Effector memory CD4-positive, alpha-beta T cell (primary cell): ENCODE measurements at places on chromosomes 11 and 22.

DNA sequence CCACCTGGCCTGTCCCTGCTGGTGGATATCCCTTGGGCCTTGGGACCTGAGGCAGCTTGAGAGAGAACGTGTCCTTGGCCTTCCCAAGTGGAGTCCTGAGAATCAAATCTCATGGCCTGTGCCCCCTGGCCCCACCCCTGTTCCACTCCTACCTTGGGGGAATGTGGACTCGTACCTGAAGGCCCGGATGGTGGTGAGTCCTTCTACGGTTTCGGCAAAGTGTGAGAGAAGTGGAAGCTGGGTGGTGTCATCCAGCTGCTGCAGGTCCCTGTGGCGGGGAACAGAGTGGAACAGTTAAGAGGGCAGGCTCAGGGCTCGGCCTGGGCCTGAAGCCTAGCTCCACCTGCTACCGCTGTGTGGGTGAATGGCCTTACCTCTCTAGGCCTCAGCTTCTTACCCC, 14.0 kb upstream of the KCNJ11 start:
- no peak for DNase-seq

- DNase-seq: no peak
Observed at GRCh38 chr11:37394236-37394870, 796.3 kb upstream of the RAG2 start.

- no peak for DNase-seq
Observed at GRCh38 chr22:47294222-47294532, 531.7 kb downstream of the TBC1D22A start.

DNA sequence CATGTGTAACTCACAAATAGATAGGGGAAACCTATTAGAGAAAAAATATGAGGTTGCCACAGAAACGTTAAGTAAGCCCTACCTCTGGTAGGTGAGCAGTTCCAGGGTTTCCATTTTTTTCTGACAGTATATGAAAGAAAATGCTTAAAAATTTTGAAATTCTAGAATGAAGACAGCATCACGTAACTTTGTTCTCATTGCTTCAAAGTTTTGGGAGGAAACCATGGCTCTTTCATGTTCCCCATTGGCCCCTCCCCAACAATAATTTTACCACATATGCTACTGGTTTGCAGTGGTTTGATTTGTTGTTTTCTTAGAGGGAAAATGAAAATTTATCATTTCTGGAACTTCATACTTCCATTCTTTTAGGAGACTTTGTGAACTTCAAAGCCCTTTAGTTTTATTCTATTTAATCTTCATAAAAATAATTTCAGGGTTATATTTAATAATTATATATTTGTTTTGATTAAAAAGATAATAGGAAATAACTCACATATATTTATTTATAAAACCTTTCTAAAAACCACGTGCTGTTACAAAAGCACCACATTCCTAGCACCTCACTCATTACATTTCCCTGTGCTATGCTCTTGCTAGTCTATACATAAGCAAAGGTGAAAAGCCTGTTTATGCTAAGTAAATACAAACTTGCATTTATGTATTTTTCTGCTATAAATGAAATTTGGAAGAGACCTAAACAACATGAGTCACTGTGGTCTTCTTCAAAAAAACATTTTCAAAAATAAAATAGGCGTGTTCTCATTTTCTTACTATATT, 113.4 kb downstream of the CASP12 start:
- no peak for DNase-seq

DNA sequence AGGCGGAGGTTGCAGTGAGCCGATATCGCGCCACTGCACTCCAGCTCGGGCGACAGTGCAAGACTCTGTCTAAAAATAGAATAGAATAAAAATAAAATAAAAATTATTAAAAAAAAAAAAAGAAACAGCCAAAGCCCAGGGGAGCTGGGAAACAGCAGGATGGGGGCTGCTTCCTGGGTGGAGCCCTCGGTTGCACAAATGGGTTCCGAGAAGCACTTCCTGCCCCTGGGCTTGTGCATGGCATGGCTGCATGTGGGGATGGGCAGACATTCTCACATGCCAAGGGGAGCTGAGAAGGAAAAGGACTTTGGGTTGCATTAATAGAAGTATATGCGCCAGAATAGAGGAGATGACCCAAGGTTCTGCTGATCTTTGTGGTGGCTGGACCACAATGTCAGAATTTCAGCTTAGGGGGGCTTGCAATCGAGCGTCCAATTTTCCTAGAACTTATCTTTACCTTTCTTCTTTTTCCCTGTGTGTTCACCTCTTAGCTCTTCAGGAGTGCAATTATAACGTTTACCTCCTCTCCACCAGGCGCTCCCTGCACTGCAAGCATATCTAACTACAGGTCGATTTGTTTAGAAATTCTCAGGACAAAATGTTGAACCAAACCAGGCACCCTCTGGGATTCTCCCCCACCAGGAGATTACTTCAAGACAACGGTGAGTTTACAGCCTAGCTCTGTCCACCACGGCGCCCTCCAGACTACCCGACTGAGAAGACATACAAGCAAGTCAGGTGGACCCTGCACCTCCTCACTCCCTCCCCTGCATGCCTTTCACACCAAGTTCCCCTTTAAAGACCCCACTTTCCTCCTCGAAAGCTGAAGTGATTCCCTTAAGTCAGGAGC, 53.2 kb downstream of the SHISAL1 start:
- DNase-seq: no peak

DNA sequence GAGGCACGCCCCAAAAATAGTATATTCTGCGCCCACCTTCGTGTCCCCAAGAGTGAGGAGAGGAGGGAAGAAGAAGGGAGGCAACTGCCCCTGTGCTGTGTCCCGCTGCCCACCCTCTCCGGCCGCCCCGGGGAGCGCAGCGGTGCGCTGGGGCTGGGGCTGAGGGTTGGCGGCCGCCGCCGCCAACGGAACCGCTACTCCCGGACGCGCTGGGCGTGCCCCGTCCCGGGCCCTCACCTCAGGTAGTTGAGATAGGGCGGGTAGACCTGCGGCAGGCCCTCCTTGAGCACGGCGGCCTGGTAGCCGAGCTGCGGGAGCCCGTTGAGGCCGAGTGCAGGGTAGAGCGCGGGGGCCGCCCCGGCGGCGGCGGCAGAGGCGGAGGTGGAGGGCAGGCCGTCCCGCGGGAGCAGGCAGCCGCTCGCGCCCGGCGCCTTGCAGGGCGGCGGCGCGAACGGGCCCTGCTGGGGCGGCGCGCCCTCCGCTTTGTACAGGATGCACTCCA, 2.4 kb downstream of the PGR start:
- no peak for DNase-seq

GRCh38 chr11:61885166-61885778, 6.1 kb downstream of the FADS3 start:
- DNase-seq: no peak

GRCh38 chr22:19889951-19890350, 35.3 kb upstream of the GNB1L start:
- no peak for DNase-seq

GRCh38 chr11:44866286-44866685, 84.4 kb downstream of the TP53I11 start:
- no peak for DNase-seq

DNA sequence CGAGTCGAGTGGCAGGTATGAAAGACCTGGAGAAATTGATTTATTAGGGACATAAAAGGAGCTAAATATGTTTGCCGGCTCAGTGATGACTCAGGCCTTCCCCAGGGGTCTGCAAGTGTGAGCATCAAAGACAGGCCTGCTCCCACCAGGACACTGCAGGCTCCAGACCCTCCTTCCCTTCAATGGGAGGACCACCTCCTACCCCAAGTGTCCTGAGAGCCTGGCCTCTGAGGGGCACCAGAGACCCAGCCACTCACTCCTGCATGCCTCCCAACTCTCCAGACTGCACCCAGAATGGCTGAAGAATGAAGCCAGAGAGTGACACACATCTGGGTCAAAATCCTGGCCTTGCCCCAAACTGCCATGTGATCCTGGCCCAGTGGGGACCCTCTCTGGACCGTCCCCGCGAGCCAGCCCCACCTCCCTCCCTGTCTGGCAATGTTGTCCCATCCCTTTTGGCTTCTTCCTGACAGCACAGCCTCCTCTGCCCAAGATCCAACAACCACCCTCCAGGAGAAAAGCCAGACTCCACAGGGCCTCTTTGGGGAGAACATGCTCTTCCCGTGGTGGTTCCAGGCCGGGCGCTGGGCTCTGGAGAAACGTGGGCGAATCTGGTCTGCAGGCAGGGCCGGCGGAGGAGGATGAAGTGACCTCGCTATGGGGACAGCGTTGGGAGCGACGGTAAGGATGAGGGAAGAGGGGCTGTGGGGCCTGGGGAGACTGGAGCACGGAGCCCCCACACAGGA, 36.2 kb downstream of the CYTH4 start:
- DNase-seq: no peak

GRCh38 chr11:88484873-88485621, 147.5 kb upstream of the CTSC start:
- DNase-seq: no peak

- no peak for DNase-seq
Observed at GRCh38 chr22:19849835-19850762, 4.6 kb downstream of the GNB1L start.

DNA sequence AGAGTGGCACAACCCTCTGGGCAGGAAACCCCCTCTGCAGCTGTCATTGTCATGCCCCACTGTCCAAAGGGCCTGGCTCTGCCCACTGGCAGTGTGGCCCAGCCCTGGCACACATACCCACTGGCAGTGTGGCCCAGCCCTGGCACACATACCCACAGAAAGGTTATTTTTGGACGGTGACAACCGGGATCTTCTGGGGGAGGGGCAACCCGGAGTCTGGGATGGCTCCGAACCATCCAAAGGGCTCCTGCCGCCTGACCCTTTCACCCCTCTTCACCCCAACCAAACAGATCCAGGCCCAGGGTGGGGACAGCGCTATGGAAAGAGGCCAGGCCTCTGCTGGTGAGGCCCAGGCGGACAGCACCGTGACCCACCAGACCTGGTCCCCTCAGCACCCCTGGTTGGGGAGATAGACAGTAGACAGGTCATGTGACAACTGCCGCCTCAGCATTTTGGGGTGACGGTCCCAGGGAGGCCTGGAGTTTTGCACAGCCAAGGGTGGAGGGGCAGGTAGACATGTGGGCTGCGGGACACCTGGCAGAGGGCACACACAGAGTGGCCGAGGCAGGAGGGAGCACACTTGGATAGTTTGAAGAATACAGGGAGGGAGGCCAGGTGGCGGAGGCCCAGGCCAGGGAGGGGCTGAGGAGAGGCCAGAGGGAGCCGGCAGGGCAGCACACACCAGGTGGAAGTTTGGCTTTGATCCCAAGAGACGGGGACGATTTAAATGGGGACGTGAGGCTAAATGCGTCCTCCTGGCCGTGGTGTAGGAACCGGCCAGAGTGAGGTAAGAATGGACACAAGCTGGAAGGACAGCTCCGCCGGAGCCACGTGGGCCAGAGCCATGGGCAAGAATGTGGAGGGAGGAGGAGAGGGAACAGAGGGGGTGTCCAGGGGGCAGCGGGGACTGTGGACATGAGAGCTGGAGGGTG, 2.9 kb downstream of the MAPK12 start:
- no peak for DNase-seq

DNA sequence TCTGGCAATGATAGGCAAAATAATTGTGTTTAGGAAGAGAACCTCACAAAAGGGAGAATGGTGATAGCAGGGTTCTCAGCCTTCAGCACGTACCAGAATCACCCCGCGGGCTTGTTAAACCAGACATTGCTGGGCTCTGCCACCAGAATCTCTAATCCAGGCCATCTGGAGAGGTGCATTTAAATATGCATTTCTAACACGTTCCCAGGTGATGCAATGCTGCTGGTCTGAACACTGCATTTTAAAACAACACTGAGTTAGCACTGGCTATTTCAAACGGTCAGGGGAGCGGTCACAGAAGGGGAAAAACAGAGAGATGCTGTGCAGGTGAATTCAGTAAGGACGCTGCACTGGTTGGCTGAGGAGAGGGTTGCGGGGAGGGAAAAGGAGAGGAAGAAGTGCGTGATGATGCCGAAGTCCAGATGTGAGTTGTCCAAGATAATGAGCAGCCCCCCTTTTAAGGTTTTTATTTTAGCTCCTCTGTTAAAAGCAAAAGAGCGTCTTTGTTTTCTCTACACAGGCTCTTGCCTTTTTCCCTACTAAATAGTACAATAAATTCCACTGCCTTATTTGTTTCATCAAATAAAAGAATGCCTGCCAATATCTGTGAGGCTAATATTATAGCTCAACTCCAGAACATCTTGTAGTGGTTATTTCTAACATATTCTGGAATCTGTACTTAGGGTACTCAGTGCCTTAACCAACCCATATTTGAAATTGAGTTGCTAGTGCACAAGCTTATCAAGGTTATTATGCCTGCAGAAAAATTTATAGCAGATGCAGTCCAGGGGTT, 109.6 kb upstream of the POU2AF2 start:
- no peak for DNase-seq

DNA sequence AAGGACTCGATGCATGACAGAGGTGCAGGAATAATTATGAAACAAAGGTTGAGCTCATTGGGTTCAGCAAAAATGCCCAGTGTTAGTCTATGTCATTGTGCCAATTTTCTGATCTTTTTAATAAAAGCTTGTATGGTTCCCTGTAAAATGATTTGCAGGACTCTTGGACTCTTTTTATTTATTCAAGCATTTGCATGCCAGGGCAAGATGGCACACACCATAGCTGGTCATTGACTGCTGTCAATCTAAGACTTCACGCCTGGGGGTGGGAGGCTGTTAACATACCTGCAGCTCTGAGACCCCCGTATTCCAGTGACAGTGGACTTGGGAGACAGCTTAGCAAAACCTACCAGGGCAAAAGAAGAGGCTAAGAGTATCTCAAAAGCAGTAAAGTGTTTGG, 32.0 kb upstream of the ANO1 start:
- DNase-seq: no peak

DNA sequence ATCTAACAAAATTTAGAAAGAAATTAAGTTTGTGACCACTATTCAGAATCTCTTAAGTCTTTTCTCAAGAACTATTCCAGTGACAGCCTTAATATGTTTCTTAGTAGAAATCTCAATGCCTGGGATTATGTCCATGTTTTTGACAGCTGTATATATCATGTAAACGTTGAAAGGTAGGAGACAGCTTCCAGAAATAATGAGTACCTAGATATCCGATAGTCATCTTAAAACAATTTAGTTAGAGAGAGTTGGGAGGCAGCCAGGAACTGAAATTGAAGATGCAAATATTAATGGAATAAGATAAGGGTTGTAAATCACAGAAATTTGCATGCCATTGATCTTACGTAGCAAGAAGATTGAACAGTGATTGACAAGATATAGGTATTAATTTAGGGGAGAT, 955.2 kb downstream of the JRKL start:
- no peak for DNase-seq

DNA sequence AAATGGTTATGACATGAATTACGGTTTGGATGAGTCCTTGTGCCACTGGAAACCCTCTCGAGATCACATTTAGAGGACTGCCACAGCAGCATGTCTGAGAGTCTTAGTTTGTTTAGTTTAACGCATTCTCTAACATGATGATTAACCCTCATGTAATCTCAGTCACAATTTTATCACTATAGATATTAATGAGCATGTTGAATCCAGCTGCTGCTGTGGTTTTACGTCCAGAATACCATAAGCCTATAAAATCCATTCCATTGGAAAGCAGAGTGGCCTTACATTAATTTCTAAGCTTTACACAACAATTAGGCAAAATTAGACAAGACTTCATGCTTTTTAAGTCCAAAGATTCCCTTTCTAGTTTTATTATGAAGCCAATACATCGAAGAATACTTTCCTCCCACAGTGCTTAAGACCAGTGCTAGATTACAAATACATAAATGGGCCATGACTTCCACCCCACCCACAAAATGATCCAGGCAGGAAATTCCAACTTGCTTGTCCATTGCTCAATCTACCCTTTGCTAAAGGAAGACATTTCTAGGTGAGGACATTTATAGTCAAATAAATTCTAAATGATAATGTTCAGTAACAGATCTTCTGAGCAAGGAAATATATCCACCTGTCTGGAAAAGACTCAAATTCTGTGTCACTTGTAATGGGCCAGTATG, 3.5 kb upstream of the ELMOD1 start:
- DNase-seq: no peak
